Stimulated activated CD8-positive, alpha-beta memory T cell treated with anti-CD3 and anti-CD28 coated beads, Interleukin-4, amount 100 ng/mL, for 1 hour (primary cell): ENCODE measurements at places on chromosomes 6 and 20.
A peak's percentile ranks its signal among the peaks of the same experiment; 100 is the strongest.

- no peak for DNase-seq
These were observed 135.6 kb downstream of the HIVEP1 start for GRCh38 chr6:12147557-12148316.

DNA sequence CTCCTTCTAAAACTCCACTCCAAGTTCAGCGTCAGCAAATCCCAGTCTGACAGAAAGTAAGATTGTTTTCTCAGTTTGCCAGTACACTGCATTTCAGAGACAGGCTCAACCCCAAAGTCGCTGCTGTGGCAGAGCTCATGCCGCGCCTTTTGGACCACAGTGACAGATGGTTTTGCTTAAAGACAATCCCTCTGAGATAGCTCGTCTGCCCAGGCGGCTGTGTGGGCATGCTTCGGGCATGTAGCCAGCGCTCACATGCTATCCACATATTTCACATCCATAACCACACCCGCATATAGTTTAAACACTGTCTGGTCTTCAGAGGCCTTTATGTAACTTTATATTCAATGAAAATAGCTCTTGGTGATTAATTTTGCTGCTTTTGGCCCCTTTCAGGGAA lies 14.7 kb upstream of the PXDC1 start:
- DNase-seq, result no peak

DNA sequence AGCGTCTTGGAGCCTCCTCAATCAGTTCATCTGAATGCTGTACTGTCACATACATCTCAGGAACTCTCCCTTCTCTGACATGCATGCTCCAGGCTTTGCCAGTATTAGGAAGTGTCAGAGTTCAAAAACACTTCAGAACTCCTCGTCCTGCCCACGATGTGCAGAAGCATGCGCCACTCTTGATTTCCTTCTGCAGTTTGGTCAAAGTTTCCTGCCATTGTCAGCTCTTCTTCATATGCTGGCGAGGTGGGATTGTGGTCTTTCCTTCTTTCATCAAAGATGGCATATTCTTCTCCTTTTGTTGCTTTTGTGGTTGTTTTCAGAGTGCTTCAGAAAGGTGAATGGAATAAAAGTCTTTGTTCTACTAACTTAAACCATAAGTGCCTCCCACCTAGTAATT lies 21.0 kb downstream of the SLC13A3 start:
- DNase-seq, result no peak

DNA sequence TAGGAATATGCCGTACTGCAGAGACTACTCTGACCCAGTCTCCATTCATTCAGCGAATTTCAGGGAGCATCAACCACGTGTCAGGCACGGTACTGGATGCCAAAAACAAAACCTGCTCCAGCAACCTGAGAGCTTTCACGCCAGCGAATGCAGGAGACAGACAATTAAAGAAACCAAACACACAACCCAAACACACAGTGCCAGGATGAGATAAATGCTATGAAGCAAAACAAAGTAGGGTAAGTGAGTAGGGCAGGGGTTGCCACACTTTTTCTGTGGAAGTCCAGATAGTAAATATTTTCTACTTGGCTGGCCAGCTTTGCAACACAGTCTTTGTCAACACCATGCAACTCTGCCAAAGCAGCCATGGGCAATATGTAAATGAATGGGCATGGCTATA lies 10.0 kb downstream of the MOCS1 start:
- DNase-seq, result no peak

GRCh38 chr20:34122274-34122980 lies 10.4 kb upstream of the EIF2S2 start:
- no peak for DNase-seq

GRCh38 chr6:27812078-27812804 lies 100.0 kb downstream of the OR2B2 start:
- no peak for DNase-seq

DNA sequence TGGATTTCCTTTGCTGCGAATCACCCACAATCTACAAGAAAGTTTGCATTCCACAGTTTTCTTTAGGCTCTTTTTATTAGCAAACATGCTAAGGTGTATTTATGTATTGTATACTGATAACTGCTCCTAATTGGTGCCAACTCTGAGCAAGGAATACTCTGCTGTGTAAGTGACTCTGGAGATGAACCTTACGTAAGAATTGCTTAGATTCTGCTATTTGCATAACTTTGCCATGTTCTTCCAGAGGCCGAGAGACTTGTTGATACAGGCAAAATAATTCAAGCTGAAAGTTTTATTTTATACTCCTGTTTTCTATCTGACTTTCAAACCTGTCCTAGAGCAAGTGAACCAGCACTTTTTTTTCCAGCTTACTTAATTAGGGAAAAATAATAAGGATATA lies 461.3 kb downstream of the GJA1 start:
- DNase-seq, result no peak

- DNase-seq, result no peak
These were observed 126.5 kb upstream of the RIPOR2 start for GRCh38 chr6:25062070-25062811.

DNA sequence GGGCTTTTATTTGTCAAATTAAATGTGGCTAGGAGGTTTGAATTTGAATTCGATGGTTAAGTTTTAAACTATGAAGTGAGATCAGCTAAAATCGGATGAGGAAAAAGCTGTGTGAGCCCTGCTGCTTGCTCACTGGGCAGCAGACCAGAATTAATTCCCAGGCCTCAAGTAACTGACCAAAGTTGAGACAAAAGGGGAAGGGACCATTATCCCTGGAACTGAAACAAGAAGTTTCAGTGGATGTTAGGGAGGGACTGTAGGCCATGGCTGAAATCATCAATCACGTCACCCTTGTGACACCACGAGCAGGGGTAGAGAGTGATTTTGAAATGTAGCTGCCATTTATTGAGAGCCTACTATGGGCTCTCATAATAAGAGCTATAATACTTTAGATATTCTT lies 7.0 kb upstream of the PRSS35 start:
- no peak for DNase-seq

GRCh38 chr20:62320581-62321354 lies 18.0 kb downstream of the ADRM1 start:
- DNase-seq, result no peak

DNA sequence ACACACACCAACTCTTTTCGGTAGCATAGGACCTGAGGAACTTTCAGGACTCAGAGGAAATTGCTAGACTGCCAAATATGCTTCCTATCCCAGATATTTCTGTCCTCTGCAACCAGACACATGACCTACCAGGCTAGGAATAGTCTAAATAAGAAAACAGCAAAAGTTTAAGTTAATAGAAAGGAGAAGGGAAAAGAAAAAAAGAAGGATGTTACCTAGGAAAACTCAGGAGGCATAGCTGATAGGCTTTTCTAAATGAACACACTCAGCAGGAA lies 74.6 kb downstream of the MAP3K5 start:
- no peak for DNase-seq

DNA sequence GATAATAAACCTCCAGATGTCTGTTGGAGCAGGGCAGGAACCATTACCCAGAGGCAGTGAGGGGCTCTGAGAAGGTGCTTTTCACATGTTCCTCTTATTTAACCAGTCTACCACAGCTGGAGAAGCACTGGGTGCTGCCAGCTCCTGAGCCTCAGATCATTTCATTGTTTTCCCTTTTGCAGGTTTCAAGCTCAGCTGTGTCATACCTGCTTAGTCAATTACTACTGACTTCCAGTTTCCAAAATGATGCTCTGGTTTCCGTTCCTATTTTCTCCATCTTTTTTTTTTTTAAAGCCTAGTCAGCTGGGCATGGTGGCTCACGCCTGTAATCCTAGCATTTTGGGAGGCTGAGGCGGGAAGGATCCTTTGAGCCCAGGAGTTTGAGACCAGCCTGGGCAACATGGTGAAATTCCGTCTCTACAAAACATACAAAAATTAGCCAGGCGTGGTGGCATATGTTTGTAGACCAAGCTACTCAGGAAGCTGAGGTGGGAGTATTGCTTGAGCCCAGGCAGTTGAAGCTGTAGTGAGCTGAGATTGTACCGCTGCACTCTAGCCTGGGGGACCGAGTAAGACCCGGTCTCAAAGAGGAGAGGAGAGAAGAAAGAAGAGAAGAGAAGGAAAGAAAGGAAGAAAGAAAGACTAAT lies 6.7 kb downstream of the FLOT1 start:
- DNase-seq, result no peak

DNA sequence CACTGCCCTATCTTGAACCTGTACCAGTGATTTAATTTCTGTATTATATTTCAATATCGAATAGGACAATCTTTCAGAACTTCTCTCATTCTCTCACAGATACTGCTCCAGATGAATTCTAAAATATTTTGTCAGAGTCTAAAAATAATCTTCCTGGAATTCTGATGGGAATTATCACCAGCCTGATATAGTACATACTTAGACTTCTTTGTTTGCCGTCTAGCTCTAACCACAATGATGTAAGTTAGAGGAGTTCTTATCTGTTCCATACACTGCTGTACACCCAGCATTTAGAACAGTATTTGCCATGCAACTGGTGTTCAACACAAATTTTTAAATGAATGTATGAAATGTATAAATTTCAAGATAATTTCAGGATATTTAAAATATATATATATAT lies 1.3 kb upstream of the HUS1B start:
- no peak for DNase-seq

DNA sequence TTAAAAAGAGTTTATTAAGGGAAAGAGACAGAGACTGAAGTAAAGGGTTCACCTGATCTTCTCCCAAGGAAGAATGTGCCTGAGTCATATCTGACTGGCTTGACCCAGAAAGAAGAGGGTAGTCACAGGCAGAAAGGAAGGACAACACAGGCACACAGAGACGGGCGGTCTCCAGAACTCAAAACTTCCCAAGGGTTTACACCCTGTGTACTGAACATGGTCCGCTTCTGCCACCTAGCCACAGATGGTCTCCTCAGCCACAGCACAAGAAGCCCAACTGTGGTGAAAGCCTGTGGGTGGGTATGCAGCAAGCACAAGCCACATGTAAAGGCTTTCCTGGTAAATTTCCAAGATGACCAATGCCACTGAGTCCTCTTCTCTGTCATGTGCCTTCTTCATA lies 17.2 kb downstream of the UNC5CL start:
- DNase-seq, result no peak

- no peak for DNase-seq
These were observed 124.2 kb downstream of the LY86 start for GRCh38 chr6:6712449-6713403.

- DNase-seq, result no peak
These were observed 949 bp downstream of the TXLNB start for GRCh38 chr6:139290787-139291311.

GRCh38 chr20:50146732-50147662 lies 6.5 kb downstream of the PEDS1 start:
- DNase-seq, result peak; percentile 48

GRCh38 chr20:18566892-18567738 lies at the start of gene SMIM26:
TSS of gene SMIM26 (plus strand) at chr20:18567432. CDS start at chr20:18567479, 47 bp downstream.
- DNase-seq, result peak; percentile 87

DNA sequence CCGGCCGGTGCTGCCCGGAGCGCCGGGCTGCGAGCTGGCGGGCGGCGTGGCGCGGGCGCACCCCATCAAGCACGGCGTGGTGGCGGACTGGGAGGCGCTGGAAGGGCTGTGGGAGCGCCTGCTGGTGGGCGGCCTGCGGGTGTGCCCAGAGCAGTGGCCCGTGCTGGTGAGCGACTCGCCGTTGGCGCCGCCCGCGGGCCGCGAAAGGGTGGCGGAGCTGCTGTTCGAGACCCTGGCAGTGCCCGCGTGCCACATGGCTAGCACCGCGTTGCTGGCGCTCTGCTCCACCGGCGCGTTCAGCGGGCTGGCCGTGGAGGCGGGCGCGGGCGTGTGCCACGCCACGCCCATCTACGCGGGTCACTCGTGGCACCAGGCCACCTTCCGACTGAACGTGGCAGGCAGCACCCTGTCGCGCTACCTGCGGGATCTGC lies 517 bp downstream of the ACTL10 start:
- DNase-seq, result no peak

DNA sequence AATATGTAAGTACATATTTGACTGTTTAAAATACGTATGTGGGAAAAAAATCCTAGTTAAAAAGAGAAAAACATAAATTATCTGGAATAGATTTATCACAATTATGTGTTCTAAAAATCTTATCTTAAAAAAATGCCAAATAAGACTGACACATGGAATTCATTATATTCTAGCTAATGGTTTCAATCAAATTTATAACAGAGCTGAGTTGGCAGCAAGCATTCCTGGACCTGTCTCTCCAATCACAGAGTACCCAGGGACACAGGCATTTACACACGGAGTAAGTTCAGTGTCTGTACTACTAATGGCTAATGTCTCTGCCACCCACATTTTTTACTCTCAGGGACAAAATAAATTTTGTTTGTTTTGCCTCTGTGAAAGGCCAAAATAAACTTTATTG lies 122.3 kb downstream of the RPS12 start:
- no peak for DNase-seq

DNA sequence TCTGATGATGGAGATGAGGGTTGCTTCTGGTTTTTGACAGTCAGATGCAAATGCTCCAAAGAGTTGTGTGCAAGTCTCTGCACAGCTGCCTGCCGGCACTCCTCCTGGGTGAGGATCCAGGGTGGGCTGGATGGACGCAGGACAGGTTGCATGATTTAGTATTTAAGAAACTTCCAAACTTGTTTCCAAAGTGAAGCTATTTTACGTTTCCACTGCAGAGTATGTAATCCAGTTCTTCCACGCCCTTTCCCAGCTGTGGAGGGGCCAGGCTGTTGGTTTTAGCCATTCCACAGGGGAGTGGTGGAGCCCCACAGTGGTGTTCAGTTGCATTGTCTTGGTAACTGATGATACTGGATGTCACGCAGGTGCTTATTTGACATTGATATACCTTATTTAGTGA lies 157.3 kb downstream of the THBS2 start:
- DNase-seq, result no peak

GRCh38 chr20:428658-429200 lies 20.6 kb downstream of the RBCK1 start:
- DNase-seq, result no peak

- DNase-seq, result no peak
These were observed 2.7 kb downstream of the HIVEP2 start for GRCh38 chr6:142942238-142942637.

GRCh38 chr6:37272834-37273566 lies 15.1 kb upstream of the TMEM217 start:
- no peak for DNase-seq

- DNase-seq, result no peak
These were observed 25.7 kb upstream of the POU3F2 start for GRCh38 chr6:98808541-98809210.

- DNase-seq, result no peak
These were observed 1.8 kb upstream of the SPEF1 start for GRCh38 chr20:3783068-3783489.

DNA sequence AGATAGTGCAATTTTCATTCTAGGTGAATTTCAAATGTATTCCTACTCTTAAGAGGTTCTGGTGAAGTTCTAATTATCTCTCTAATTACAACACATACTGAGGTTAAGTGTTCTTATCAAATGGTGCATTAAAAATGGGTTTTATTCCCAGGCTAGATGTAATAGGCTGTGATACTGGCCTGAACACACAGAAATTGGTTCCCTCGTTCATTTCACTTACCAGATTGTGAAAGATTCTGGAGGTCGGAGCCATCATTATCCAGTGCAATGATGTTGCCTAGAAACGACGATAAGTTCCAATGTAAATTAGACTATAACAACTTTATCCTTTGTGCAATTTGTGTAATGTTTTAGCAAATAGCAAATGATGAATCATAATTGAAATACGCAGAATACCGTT lies 172.6 kb upstream of the SOX4 start:
- DNase-seq, result no peak
